ENCODE measurements at places on chromosomes 4 and X.
A peak's percentile ranks its signal among the peaks of the same experiment; 100 is the strongest.

DNA sequence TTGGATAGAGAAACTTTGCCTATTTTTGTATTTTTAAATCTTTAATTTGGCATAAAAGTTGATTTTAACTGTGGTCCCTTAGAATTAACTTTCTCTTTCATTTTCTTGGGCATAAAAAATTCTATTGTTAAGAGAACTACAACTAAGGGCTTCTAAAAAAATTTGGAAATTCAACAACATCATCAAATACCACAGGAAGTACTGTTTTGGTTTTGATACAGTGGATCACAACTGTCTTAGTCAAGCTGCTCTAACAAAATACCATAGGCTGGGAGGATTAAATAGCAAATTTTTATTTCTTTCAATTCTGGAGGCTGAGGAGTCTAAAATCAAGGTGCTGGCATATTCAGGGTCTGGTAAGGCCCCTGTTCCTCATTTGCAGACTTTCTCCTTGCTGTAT is 19.9 kb upstream of the NPFFR2 start:
- DNase-seq, result no peak

DNA sequence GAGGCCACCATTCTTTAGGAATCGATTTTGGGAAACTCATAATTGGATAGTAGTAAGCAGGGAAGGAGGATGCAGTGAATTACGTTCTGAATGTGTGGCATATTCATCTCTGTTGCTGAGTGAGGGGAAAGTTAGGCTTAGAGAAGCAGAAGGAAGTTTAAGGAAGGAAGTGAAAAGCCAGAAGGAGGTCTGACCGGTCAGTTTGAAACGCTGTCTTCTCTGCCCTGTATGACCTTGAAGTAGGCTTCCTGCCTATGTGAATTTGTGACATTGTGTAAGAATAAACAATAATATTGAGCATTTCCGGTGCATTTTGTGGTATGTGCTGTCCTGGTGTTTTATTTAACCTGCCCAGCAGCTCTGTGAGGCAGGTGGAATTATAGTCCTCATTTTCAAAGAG is 67.3 kb downstream of the PDLIM5 start:
- DNase-seq, result no peak

- no peak for DNase-seq
These were observed 41.9 kb downstream of the ADAMTS3 start for GRCh38 chr4:72527038-72527646.

DNA sequence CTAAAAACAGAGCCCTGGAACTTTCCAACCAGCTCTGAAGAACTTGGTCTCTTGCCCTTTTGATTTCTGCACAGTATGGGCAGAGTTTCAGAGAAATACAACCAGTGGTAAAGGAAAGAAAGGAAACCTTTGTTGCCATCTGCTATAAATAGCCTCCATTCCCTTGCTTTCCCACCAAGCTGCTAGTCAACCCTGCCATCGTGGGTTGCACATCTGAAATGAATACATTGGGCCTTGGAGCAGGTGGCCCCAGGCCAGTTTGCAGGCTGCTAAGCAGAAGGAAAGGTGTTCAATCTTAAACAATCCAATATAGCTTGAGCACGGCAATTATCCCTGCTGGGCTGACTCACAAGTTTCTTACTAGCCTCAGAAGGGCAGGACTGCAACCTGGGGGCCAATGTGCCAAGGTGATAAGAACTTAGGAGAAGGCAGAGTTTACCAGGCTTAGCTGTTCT is 142.5 kb downstream of the PPARGC1A start:
- no peak for DNase-seq

DNA sequence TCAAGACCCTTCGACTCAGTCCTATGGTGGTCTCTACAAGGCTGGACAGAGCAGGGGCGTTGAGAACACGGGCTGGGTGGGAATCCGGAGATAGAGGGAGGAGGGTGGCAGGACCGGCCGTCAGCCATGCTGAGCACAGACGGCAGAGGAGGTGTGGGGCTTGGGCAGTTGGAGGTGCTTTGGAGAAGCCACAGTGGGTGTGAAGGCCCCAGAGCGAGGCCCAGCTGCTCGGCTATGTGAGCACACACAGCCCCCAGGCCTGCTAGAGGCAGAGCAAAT is 4.2 kb downstream of the PDE6B start:
- no peak for DNase-seq

GRCh38 chr4:37865450-37865849 is 25.4 kb upstream of the TBC1D1 start:
- no peak for DNase-seq

GRCh38 chr4:135236048-135236447 is 1034.5 kb upstream of the PABPC4L start:
- no peak for DNase-seq

DNA sequence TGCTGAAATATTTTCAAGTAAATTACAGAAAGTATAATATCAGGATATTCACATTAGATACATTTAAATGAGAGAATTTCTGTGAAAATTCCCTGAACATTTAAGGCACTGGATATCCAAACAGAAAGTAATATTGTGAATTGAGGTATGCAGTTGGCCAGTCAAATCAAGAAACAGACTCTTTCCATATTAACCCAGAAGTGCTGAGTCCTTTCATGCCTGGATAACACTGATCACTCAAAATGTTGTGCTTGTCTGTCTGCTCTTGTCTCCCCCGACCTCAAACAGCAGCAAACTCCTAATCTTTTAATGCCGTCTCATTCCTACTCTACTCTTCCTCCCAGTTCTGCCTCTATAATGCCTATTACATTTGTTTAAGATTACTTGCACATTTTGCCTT is 51.2 kb downstream of the TBC1D9 start:
- DNase-seq, result no peak

DNA sequence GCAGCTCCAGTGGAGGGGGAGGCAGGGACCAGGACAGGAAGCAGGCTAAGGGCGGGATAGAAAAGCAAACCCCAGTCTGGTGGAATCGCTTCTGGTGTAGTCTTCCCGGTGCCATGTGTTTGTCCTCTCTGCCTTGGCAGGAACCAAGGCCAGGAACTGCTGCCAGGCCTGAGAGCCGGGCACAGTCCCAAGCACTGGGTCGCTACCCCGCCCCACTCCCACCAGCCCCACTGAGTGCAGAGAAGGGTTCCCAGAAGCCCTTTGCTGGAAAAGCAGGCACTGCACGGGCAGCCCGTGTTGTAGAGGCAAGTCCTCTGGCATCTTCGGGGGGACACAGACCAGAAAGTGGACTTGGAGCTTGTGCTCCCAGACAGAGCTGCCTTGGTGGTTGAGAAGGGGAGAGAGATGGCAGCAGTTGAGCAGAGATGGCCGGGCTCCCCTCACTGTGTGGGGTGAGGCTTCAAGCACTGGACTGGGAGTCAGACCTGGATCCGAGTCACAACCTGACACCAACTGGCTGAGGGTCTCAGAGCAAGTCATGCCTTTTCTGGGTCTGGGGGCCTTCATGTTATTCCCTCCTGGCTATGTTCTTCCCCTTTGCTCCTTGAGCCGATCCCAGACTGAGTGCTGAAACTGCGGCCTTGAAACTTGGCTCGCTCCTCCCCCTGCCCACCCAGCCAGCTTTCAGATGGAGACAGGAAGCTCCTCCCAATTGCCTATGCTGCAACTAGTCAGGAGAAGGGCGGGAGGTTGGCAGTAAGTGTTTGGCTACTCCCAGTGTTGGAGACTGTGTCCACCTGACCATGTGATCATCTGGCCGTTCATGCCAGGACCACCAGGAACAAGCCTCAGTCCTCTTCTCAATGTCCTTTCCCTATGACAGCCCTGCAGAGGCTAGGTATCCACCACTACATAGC is 59.7 kb upstream of the MTM1 start:
- no peak for DNase-seq

DNA sequence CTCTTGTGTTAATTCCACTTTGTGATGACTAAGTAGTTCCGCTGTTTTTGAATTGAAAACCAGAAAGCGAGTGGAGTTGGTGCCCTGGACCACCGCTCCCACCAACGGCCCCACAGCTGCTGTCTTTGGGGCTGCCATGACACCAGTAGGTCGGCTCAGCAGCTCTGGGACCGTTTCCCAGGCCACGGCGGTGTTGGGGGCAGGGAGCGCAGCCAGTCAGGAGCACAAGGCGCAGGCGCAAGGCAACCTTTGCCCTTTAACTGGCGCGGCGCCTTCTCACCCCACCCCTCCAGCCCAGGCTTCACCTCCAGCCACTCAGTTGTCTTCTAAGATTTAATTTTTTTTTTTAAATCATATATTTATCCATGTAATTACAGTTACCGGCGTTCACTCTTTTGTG is at the start of gene GK2:
GK2 (minus strand) TSS at position 166 of the 400 bp plus-strand sequence; CDS start at position 138, 28 bp downstream.
- DNase-seq, result no peak

DNA sequence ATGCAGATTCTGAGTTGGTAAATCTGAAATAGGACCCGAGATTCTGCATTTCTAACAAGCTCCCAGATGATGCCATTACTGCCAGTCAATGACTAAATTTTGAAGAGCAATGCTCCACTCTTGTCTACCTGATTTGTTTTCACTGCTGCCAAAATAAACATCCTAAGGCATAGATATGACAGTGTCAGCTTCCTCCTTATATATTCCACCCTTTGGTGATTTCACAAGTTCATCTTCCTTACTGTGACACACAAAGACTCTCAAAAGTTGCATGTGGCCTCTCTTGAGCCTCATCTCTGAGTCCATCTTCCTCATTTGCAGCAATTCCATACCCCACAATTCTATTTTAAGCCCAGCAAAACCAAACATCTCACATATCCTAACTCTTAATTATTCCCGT is 110.9 kb downstream of the FBXW7 start:
- no peak for DNase-seq

GRCh38 chrX:113800955-113801354 is 782.9 kb upstream of the HTR2C start:
- no peak for DNase-seq

- no peak for DNase-seq
These were observed 9.7 kb upstream of the LSM6 start for GRCh38 chr4:146165840-146166239.

GRCh38 chr4:10197952-10198351 is 81.4 kb upstream of the WDR1 start:
- DNase-seq, result no peak

DNA sequence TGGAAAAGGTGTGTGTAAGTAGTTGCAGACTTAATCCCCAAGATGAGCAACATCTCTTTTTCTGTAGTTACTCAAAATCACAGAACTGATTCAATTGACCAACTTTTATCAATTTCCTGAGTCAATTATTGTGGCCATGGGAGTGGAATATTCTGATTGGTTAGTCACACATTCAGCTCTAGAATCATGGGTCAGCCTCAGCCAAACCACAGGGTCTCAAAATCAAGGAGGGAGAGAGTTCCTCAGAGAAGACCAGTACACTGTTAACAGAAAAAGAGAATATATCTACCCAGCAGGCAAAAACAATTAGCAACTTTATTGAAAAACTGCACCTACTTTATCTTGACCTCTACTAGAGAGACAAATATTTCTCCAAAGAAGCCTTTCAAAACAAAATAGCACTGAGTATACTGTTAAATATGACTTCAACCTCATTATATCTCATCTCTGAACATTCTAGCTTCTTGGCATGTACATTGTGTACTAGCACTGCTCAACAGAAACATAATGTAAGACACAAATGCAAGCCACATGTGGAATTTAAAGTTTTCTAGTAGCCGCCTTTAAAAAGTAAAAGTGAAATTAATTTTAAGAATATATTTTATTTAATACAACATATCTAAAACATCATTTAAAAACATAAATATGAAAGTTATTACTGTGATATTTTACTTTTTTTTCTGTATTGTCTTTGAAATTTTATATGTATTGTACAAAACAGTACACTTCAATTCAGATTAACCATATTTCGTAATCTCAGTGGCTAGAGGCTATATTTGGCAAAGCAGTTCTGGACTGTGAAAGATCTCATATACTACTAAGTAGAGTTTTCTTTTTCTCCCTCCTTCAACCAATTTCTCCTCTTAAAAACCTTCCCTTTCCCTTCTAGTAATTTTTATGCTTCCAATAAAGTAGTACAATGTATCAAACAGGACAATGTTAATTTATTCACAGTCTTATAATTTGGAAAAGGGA is 11.8 kb upstream of the LCORL start:
- no peak for DNase-seq

GRCh38 chr4:1204286-1204827 is 32.0 kb upstream of the SPON2 start:
- no peak for DNase-seq

GRCh38 chr4:55330241-55330640 is 15.8 kb upstream of the SRD5A3 start:
- DNase-seq, result no peak

- no peak for DNase-seq
These were observed 61.2 kb upstream of the TSPAN7 start for GRCh38 chrX:38500141-38500540.

- no peak for DNase-seq
These were observed 62.2 kb downstream of the RTL5 start for GRCh38 chrX:72069350-72070160.

DNA sequence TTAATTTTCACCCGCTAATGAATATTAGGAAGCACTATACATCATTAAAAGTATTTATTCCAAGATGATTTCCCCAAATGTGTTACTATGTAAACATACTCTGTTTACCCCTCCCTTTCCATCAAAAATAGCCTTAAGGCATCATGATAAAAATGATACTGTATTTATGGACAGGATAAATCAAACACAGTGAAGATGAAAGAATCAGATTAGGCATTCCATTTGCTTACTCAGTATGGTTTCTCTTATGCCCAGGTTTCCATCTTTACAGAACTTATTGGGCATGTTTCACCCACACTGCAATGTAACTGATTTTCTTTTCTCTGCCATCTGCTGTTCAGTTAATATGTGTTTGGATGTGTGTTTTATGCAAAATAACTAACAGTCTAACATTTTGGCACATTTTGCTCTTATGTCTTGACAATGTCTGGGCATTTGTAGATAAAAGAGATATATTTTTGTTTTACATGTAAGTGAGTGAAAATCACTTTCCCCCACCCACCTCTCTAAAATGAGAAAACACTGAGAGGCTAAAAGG is 445.2 kb downstream of the RPA4 start:
- no peak for DNase-seq

DNA sequence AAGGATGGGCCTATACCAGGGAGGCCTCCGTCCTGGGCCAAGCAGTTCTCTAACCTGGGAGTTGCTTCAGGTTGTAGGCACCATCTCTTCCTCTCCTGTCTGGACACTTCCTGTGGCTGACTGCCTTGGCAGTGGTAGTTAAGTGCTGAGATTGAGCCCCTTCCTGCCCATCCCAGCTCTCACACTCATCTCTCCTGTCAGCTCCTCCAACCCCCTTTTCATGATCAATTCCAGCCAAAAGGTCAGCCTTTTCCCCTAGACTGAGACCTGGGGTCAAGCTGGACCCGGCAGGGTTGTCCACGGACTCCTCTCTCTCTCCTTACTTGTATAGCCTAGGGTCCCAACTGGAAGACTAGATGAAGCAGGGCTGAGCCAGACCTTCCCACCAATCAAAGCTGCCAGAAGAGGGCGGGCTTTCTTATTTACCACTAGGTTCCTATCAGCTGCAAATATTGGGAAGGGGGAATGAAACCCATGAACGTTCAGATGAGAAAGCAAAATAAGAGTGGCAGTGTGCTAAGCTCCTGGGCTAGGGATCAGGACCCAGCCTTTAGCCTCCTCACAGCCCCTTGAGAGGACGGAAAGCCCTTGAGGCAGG is 34.5 kb downstream of the KDM5C start:
- no peak for DNase-seq

- peak; percentile 77 for DNase-seq
These were observed at the start of gene ANKRD17 for GRCh38 chr4:73258686-73259570. TSS of gene ANKRD17 (minus strand) at chr4:73258798. CDS start at chr4:73258668, 130 bp downstream.

GRCh38 chr4:23232987-23233386 is 540.2 kb downstream of the GBA3 start:
- DNase-seq, result no peak

Data from stimulated activated CD8-positive, alpha-beta memory T cell treated with anti-CD3 and anti-CD28 coated beads, Interleukin-4, amount 100 ng/mL, for 4 hours (primary cell).